ENCODE measurements at places on chromosomes 7 and 10.

- DNase-seq = no peak
These were observed 36.3 kb downstream of the PALS2 start for GRCh38 chr7:24609570-24609969.

- DNase-seq = no peak
These were observed 554.7 kb downstream of the SORCS3 start for GRCh38 chr10:105195831-105196230.

GRCh38 chr7:41984888-41985287 lies 252.1 kb downstream of the GLI3 start:
- DNase-seq = no peak

GRCh38 chr10:95260909-95261552 lies 29.8 kb downstream of the PDLIM1 start:
- no peak for DNase-seq

DNA sequence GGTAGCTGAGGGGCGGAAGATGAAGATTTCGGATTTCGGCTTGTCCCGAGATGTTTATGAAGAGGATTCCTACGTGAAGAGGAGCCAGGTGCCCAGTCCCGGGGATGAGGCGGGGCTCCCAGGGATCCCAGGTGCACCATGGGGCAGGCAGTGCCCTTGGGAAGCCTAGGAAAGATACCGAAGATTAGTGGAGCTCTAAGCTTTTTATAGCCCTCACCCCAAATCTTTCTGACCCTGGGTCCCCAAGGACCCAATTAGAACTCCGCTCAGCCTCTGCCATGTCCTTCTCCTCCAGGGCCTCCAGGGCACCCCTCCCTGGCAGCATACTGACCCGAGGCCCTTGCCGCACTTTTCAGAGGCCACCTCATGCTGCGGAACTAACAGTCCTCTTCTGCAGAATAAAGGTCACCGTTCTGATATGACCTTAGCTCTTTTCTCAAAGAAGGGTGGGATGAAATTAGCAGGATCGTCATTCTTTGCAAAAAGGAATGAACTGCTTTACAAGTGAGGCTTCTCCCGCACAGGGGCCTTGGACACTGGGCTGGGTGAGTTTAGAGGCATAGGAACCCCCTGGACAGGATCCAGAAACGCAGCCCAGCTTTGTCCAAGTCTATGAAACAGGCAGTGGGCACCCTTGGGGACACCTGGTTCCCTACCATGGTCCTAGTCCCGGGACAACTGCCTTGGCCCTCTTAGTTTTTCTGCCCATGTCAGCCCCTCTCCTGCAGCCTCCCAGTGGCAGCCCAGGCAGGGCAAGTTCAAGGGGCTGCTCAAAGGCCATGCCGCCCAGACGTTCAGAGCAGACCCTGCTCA lies 17.9 kb upstream of the CSGALNACT2 start:
- DNase-seq = no peak

GRCh38 chr7:240887-241421 lies 48.6 kb downstream of the FAM20C start:
- no peak for DNase-seq

DNA sequence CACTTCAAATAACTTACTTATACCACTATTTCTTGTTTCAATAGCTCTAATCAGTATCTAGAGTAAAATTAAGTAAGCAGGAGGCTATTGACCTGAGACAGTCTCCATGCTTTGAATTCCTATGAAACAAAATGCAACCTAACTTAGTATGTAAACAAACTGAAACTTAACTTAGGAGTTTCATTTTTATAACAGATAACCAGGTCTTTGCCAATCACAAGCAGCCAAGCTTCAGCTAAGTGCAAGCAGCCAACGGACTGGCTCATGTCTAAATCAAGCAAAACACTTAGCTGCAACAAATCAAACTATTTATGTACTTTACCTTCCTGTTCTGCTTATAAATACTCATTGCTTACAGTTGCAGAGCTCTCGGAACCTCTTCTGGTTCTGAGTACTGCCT lies 4.4 kb upstream of the GSTK1 start:
- DNase-seq = no peak

DNA sequence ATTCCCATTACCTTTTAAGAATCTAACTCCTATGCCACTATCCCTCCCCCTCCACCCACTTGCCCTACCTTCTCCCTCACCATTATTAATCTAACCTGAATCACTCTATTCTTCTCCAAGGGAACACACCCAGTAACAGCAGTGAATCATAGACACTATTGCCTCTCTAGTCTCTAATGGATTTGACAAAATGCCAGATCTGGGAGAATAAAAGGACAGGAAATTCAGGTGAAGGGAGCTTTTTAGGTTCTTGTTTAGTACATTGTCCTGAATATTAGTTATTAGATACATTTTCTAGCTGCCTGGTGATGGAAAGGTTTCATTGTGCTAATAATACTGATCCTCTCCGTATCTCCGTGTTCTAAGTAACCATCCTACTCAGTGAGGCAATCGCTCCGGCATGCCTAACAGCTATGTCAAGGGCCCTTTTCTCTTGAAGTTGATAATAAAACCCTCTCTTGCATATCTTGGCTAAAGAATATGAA lies 4.1 kb upstream of the SFR1 start:
- DNase-seq = no peak

DNA sequence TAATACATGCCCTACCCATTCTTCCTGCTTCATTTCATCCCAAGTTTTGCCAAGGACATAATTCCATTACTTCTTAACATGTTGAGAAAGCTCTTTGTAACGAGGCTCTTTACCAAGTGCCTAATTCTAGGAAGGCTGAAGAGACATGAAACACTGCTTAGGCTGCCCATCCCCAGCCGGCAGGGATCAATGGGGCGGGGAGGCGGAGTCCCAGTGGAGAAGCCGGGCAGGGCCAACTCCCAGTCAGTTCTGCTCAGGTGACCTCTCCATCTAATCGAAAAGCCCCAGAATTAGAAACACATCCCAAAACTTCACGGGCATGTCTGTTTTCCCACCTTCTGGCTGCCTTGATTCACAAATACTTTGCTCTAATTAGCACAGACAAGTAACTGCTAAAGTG lies 89.5 kb upstream of the LYZL1 start:
- DNase-seq = no peak
